Left renal pelvis (tissue), 4 donors: ENCODE measurements at places on chromosomes 1 and 21.

- no peak for DNase-seq
Observed at GRCh38 chr1:231106347-231106746, 55.5 kb upstream of the TRIM67 start.

GRCh38 chr1:38118976-38119375 is 72.4 kb upstream of the POU3F1 start:
- no peak for DNase-seq

DNA sequence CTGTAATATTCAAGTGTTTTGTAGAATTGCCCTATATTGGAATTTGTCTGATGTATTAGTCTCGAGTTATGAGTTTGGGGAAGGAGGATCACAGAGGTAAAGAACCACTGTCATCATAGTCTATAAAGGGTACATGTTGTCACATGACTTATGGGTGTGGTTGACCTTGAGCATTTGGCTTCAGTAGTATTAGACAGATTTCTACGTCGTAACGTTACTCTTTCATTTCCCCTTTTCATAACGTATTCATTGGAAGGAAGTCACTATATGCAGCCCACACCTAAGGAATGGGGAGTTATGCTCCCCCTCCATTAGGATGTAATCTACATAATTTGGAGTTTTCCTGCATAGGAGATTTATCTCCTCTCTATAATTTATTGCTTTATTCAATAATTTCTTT is 110.1 kb upstream of the VAV3 start:
- no peak for DNase-seq

DNA sequence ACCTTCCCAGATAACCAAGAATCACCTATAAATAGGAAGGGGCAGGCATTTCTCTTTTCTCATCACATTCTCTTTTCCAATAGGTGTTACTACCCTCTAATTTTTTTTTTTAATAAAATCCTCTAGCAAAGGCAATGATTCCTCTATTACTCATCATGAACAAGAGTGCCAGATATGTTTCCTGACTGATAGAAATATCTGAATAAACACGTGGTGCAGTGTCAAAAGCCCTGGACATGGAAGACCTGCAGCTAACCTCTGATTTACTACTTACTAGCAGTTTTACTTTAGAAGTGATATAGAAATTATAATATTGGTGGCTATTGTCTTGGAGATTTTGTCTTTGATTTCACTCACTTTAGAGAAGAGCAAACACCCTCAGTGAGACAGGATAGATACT is 194.6 kb upstream of the SAMSN1 start:
- DNase-seq, result no peak

DNA sequence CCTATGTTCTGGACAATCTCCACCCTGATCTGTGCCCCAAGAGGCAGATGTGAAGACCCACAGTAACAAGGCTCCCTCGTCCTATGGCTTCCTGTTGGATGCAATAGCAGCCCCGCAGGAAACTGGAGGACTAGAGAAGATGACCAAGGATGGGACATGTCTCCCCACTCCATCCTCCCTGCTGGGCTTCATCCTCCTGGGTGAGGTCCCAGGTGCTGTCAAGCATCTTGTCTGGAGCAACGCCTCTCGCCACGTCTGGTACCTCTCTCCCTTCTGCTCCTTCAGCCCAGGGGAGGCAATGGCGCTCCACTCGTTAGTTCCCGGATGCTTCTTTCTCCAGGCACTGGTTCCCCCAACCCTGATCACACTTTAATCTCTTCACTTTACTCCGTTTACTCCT is 11.1 kb downstream of the HSF2BP start:
- DNase-seq, result no peak

DNA sequence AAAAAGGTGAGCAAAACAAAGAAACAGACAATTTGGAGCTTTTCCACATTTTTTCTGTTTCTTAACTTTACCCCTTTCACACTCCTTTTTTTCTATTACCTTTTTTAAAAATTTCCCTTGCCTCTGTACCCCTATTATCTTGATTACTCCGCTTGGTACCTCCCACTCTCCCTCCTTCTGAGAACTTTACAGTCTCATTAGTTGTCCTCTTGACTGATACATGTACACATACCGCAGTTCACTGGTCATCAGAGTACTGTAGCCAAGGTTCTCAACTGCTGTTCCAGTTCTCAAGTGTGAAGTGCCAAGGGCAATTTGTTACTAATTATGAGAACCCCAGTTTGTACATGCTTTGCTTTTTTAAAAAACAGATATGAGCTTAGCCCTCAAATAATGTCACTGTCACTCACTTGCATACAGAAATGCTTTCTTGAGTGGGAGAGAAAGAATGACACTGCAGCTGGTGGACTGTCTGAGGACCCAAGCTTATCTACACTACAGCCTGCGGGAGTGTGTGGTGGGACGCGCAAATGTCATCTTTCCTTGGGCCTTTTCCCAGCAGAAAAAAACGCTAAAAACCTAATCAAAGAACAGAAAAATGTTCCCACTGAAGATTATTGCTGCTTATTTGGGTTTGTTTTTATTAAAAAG is 160.8 kb downstream of the DISP1 start:
- DNase-seq, result no peak

DNA sequence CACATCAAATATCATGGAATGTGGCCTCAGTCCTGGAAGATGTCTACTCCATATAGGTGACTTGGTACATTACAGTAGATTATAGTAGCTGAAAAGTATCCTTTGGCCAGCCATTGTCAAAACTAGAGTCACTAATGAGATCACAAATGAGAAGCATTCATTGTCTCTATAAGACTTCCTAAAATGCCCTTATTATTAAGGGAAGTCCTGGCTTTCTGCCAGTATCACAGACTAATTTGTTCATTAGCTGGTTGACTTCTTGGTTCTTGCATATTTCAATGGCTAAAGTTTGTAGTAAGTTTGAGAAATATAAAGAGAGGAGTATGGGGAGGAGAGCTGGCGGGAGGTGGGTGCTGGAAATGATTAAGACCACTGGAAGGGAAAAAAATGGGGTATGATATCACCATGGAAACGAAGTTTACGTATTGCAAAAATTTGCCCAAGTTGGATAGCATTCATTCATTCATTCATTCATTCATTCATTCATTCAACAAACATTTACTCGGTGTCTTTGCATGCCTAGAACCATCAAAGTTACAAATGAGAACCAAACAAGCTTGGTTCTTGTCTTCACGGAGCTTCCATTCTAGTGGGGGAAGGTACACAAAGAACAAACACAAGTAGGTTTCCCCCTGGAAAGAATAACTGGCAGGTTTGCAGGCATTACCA is 11.7 kb upstream of the B3GALNT2 start:
- no peak for DNase-seq

DNA sequence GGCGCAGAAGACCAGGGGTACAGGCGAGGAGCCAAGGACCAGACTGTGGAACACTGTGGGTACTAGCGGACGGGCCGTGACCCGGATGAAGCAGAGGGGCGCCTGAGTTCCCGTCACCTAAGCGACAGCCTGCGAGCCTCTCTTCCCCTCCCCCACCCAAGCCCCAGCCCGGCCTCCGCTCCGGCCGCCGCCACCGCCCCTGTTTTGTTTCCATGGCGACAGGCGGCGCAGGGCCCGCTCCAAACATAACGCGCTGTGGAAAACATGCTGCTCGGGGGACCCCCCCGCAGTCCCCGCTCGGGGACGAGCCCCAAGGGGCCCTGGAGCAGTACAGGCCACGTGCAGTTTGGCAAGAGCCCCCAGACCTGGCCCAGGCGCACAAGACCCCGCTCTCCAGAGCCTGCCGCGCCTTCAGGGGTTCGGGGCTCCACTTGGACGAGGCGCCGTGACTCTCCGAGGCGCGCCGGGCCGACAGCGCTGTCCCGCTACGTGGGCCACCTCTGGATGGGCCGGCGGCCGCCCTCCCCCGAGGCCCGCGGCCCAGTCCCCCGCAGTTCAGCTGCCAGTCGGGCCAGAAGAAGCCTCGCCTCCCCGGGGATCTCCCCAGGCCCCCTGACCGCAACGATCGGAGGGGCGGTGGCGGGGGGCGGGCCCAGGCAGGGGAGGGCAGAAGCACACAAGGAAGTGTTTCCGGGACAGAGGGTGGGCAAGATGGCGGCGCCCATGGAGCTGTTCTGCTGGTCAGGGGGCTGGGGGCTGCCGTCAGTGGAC is at the start of gene MTX1:
Gene MTX1, plus strand, starts transcription at position 155 of the 771 bp plus-strand sequence. Its CDS starts 110 bp downstream, at position 265.
- no peak for DNase-seq

DNA sequence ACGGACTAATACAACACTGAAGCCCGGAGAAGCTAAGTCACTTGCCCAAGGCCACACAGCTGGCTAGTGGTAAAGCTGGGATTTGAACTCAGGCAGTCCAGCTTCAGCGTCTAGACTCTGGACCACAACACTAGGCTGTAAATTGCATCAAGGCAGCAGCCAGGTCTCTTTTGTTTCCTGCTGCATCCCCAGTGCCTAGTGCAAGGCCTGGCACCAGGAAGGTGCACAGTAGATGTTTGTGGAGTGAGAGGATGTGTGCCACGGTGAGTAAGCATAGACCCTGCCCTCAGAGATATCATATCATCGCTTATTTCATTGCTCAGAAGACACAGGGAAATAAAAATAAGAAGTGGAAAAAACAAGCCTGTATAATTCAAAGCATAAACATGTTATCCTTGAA is 40.9 kb downstream of the IGSF21 start:
- no peak for DNase-seq

- DNase-seq, result no peak
Observed at GRCh38 chr1:212477680-212478466, 45.2 kb downstream of the NENF start.

- no peak for DNase-seq
Observed at GRCh38 chr1:34907487-34908090, 21.9 kb downstream of the DLGAP3 start.

DNA sequence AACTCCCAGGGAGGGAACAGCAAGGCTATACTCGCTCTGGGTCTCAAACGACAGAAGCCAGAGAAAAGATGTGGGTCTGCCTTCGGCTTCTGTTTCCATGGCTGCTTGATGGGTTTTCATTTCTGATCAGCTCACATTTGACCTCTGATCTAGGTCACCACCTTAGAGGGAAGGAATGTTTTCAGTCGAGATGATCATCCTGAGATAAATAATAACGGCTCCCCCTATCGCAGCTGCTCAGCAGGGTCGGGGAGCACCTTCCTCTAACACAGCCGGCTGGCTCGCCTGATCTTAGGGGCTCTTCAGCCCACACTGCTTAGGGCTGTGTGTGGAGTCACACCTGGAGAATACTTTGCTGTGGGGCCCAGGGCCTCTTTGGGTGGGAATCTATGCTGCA is 53.1 kb upstream of the ZNF648 start:
- DNase-seq, result no peak
